ENCODE measurements at places on chromosomes 5 and 9.

DNA sequence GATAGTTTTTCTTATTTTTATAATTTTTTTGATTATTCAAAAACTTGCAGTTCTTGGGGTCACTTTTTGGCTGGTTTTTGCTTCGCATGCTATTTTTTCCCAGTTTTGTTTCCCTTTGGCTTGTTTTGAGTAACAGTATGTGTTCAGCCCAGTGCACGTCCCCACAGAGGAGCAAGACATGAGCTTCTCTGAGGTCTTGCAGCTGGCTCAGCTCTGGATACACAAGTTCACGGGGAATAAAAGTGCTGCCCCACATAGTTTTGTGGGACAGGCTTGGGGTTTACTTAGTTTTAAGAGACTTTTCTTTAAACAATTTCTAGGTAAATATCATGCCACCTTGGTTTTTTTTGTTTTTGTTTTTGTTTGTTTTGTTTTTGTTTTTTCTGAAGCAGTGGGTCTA lies 297.8 kb upstream of the IRX1 start:
- DNase-seq: no peak

DNA sequence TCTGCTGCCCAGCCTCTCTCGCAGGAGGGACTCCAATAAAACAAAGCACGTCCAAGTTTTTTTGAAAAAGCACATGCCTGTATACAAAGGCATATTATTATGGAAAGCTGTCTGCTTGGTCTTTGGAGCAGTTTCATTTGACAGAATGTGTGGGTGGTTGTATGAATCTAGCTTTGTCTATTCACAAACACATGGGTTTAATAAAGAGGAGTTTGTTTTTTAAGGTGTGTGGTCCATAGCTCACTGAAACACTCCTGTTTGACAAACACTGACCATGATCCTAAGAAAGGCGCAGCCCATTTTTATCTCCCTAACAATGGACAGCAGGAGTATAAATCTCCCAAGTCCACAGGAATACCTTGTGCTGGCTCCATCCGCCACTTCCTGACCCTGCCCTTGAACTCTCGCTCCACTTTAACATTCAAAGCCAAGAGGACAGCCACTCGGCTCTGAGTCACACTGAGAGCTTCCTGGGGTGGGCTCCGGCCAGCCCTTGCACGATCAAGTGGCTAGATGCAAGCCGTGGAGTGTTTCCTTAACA lies 371.9 kb downstream of the EBF1 start:
- DNase-seq: no peak

- DNase-seq: no peak
Observed at GRCh38 chr9:21102305-21102704, 24.6 kb upstream of the IFNB1 start.

DNA sequence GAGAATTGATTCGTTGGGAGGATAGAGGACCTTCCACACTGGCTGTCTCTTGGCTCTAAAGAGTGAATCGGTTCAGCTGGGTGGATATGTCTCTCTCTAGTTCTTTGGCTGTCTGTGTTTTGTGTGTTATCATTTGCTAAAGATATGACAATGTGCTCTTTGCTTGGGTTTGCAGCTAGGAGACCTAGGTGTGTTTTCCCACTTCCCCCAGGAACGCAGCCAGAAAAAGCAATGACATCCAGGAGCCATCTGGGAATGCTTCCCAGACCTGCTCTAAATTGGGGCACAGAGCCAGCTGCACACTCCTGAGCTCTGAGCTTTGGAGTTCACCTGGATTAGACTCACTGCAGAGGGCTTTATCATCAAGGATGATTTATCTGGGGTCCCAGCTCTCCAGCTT lies 12.8 kb upstream of the PDZD2 start:
- no peak for DNase-seq

- no peak for DNase-seq
Observed at GRCh38 chr5:62661126-62661525, 82.5 kb downstream of the LRRC70 start.

GRCh38 chr5:61018062-61018461 lies 73.1 kb downstream of the NDUFAF2 start:
- no peak for DNase-seq
